ENCODE measurements at places on chromosomes 12 and 14. TPM values are rescaled to one million over a fixed set of nuclear protein-coding genes. Genes with fewer than 3 reads are reported as not detected.

GRCh38 chr14:102824832-102825231 lies 47.6 kb downstream of the TRAF3 start:
- DNase-seq = no peak

GRCh38 chr14:24179294-24179960 lies 7.5 kb downstream of the REC8 start:
- no peak for DNase-seq

- no peak for DNase-seq
Measured at GRCh38 chr12:131950182-131950913, 606 bp downstream of the EP400 start.

GRCh38 chr14:87863047-87863446 lies 129.9 kb downstream of the GALC start:
- DNase-seq = no peak

DNA sequence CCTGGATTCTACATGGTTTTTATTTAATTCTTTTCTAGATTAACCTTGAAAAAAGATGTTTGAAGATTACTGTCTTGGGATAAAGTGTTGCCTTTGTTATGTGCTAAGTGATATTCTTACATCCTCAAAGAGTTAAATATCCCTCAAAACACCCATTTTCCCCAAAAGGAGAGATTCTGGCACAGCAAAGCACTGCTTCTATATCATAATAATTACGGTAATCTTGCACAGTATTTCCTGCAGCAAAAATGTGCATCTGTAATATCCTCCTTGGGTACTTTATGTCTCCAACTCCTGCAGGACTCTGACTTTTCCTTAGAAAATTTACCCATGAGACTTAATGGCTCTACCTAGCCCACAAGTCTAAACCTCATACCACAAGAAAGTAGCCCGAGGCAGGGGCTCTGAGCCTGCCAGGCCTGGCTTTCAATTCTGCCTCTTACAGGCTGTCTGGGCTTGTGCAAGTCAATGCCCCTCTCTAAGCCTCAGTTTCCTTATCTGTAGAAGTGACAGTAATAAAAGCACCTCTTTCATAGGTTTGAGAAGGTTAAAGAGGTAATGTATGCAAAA lies 45.8 kb downstream of the SVOP start:
- DNase-seq = no peak

GRCh38 chr14:105408592-105408991 lies 10.3 kb downstream of the TEX22 start:
- no peak for DNase-seq

- no peak for DNase-seq
Measured at GRCh38 chr14:95523051-95523814, 6.8 kb upstream of the SYNE3 start.

GRCh38 chr12:120071493-120072020 lies 45.0 kb downstream of the RAB35 start:
- DNase-seq = no peak

DNA sequence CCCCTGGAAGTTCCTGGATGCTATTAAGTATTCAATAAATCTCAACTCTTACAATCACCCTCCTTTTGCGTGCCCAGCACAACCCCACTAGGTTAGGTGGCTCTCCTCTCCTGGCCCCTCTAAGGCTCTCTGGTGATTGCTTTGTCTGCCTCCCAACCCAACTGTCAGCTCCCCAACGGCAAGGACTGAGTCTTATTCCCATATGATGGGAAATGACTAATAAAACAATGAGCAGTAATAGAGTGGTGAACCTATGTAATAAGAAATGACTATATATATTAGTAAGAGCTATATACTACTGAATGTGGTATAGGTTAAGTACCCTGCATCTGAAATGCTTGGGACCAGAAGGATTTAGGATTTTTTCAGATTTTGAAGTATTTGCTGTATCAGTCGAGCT lies 8.1 kb downstream of the APPL2 start:
- DNase-seq = no peak

- DNase-seq = no peak
Measured at GRCh38 chr14:78005325-78005724, 164.8 kb upstream of the NRXN3 start.

DNA sequence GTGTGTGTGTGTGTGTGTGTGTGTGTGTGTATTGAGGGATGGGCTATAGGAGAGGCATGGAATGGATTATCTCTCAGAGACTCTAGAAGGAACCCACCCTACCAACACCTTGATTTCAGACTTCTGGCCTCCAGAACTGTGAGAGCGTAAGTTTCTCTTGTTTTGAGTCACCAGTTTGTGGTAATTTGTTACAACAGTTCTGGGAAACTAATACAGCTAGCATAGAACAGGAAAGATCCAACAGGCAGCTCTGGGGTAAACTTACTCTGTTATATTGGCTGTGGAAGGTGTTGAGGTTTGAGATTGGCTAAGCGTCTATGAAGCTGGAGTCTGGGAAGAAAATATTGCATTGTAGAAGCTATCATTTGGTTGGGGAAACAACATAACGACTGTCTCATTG lies 334.3 kb downstream of the AACS start:
- no peak for DNase-seq

- DNase-seq = no peak
Measured at GRCh38 chr14:103607822-103608221, 21.2 kb upstream of the KLC1 start.

DNA sequence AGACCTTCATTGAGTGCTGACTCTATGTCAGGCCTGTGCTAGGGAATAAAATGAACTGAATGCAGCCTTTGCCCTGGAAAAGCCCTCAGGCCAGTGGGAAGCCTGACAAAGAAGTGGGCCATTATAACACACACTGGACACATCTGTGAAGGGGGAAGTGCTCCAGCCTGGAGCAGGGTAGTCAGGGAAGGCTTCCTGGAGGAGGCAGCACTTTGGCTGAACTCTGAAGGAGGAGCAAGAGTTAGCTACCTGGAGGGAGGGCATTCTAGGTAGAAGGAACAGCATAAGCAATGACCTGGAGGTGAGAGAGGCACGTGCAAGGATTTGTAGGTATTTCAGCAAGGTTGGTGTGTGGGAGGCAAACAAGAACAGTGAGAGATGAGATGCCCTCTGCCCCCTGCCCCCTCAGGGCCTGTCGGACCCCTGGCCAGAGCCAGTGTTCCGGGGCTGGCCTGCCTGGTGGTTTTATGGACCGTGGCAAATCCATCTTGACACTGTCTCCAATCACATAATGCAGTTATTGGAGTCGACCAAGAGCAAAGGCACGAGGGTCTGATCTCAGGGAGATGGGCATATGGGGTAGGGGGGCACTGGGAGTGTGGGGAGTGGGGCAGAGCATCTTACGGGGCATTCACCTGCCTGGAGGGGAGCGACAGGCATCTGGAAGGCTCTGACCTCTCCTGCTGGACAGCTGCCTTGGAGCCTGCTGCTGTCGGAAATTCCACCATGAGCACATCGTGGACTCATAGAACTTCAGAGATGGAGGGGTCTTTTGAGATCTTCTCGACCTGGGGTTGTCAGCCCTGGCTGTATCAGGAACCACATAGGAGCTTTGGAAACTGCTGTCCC lies 2.7 kb upstream of the FAM222A start:
- DNase-seq = no peak

DNA sequence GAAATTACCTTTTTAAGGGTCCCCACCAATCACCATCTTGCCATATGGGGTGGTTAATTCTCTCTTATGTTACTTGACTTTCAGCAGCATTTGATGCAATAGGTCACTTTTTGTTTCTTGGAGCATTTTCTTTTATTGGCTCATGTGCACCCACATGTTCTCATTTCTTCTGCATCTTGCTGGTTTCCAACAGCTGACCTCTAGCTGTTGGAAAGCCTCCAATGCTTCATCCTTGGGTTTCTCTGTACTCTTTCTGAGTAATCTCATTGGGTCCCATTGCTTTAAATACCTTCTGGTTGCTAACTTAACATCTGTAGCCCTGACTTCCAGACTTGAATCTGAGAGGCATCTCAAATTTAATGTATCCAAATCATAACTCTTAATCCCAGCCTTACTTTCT lies 116.8 kb downstream of the CRADD start:
- no peak for DNase-seq

DNA sequence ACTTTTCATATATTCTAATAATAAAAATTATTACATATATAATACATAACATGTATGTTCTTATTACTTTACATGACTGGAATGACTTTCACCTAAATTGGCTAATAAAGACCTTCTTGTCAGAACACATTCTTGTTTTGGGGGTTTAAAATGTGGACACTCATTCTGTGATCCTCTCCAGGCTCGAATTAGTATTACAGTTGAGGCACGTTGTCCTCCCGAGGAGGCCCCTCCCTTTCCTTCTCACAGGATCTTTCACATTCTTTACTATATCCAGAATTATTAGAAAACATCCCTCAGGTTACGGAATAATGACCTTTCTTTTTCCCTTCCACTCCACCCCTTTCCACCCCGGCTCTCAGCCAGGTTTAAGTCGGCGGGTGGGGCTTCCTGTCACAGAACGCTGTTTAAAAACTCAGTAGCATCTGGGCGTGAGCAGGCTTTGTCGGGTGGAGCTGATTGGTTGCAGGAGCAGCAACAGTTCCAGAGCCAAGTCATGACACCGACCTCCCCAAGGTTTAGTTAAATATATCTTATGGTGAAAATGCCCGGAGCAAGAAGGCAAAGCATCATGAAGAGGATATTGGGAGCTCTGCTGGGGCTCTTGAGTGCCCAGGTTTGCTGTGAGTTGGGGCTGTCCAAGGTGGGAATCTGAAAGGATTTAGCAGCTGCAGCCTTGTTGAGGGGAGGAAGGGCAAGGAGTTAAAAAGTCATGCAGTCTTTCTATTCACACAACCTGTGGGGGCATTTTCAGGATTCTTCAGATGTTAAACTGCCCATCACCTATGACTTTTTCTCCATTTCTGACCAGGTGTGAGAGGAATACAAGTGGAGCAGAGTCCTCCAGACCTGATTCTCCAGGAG lies 396.7 kb upstream of the OR4E1 start:
- no peak for DNase-seq

- DNase-seq = no peak
Measured at GRCh38 chr12:117111386-117111785, 12.2 kb upstream of the TESC start.

DNA sequence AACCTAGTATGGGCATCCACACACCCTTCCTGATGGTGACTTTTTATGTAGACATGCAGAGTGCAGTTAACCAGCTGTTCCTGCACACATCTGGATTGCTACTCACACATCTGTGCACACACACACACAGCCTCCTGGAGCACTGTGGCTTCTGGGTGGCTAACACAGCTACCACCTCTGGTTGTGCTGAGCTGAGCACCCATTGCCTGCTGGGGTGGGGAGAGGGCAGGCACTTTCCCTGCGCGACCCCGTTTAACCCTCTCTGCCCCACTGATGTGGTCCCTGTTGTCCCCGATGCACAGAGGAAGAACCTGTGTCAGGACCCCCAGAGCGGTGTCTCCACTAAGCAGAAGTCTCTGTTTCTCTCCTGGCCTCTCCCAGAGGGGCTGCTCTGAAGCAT lies 14.4 kb upstream of the SERPINA3 start:
- no peak for DNase-seq

DNA sequence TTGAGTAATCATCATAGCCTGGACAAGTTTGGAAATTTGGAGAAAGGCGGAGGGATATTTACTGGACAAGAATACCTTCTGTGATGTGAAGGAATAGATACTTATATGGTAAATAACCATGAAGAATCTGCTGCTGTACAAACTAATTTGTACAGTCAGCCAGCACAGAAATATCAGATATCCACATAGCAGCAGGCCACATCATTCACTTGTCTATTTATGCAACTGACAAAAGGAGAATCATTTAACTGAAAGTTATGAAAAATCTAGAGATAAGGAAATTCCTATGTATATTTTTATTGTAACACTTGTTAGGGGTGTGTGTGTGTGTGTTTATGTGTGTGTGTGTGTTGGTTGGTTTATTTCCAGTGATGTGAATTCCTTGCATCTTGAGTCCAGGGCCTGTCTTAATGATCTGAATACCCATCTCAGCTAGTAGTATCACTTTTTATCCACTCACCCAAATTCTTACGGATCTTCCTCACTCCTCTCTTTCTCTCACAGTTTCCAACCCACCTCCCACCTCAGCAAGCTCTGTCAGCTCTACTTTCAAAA lies 10.5 kb upstream of the LRIG3 start:
- no peak for DNase-seq

DNA sequence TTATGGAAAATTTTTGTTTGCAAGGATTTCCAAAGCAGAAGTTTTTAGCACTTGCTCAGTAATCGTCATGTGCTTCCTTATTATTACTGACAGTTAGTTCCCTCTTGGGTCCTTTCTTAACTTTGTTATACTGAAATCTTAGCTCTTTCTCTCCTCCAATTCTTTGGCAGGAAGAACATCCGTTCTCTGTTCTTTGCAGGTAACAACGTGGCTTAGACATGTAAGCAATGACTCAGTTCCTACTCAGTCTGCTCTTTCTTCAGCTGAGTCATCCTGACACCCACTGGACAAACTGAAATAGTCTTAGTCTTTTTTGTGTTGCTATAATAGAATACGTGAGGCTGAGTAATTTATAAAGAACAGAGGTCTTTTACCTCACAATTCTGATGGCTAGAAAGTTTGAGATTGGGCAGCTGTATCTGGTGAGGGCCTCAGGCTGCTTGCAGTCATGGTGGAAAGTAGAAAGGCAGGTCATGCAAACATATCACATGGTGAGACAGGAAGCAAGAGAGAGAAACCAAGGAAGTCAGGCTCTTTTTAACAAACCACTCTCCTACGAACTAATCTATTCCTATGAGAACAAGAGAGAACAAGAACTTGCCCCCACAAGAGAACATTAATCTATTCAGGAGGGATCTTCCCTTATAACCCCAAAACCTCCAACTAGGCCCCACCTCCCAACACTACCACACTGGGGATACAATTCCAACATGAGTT lies 49.2 kb downstream of the TESPA1 start:
- no peak for DNase-seq

DNA sequence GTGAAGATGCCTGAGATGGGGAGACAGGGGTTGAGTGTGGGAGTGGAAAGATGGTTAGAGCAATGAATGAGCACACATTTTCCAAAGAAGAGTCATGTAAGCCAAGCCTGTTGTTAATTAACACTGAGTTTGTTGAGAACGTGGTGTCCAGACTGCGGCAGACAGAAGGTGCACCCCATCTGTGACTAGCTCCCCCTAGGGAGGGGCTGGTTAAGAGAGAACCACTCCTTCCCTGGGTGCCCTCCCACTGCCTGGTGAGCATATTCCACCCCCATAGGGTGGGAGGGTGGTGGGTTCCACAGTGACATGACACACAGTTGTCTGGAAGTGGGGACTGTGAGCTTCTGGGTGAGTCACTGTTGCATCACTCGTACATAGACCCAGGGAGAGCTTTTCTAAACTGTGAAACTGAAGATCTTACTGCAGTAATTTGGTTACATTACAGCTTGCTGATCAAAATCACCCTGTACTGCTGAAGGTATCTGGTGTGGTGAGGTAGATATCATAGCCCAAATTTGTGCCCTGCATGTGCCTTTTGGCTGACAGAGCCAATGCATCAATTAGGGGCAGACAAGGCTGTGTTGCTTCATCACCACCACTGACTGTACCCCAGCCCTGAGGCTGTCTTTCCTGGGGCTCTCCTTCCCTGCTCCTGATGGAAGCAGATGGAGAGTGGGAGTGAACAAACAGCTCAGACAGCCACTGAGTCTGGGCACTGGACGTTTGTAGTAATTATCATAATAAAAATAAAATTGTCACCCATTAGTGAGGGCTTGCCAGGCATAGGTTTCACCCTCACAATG lies 150.9 kb downstream of the EMP1 start:
- DNase-seq = no peak

GRCh38 chr12:117742721-117743120 lies 226.1 kb downstream of the KSR2 start:
- no peak for DNase-seq

Gene LGMN
- polyA plus RNA-seq = 82.3 TPM

Gene ZDHHC22
- 0.87 TPM for polyA plus RNA-seq

Gene NTS
- polyA plus RNA-seq = 0.68 TPM

Gene AKAP6
- polyA plus RNA-seq = 64.6 TPM

Gene PLXNC1
- 16.7 TPM for polyA plus RNA-seq

Gene COX6A1
- 96.9 TPM for polyA plus RNA-seq

Gene KLHL33
- 1.1 TPM for polyA plus RNA-seq

Gene ABHD4
- polyA plus RNA-seq = 13.3 TPM

Measured in forelimb muscle (tissue), 1 donor.